ENCODE measurements at places on chromosomes 12 and 14. TPM values are rescaled to one million over a fixed set of nuclear protein-coding genes. Genes with fewer than 3 reads are reported as not detected.

Gene TRHDE
- total RNA-seq = not detected

GRCh38 chr12:55922126-55922525 is 5.6 kb downstream of the PYM1 start:
- H3K27me3 ChIP-seq = no peaks in the 10 kb centered on the region
- no peak overlapping the region for H3K27ac ChIP-seq
- H3K36me3 ChIP-seq = no peaks in the 10 kb centered on the region
- H3K4me1 ChIP-seq = peaks cover 58% of the 10 kb centered on the region
- H3K4me3 ChIP-seq = no peak overlapping the region
- DNase-seq = no peak

Gene KLRC2
- total RNA-seq = not detected

GRCh38 chr14:68407285-68407684 is 385.6 kb downstream of the ZFP36L1 start:
- H3K4me1 ChIP-seq = peaks cover 35% of the 10 kb centered on the region
- H3K4me3 ChIP-seq = no peak overlapping the region
- H3K27ac ChIP-seq = no peak overlapping the region
- H3K27me3 ChIP-seq = no peaks in the 10 kb centered on the region
- no peaks in the 10 kb centered on the region for H3K36me3 ChIP-seq

- H3K4me3 ChIP-seq = no peak overlapping the region
- H3K36me3 ChIP-seq = no peaks in the 10 kb centered on the region
- no peak overlapping the region for H3K27ac ChIP-seq
- no peak for DNase-seq
- no peaks in the 10 kb centered on the region for H3K27me3 ChIP-seq
Observed at GRCh38 chr12:51601241-51601640, 10.2 kb downstream of the SCN8A start.

Gene KLHDC1
- 12.9 TPM for total RNA-seq
